ENCODE measurements at places on chromosomes 11 and 22. TPM values are rescaled to one million over a fixed set of nuclear protein-coding genes. Genes with fewer than 3 reads are reported as not detected.
A peak's percentile ranks its signal among the peaks of the same experiment; 100 is the strongest.

TIGD3 gene
- 0.24 TPM for total RNA-seq

GRCh38 chr22:43001271-43002201 is 13.4 kb downstream of the PACSIN2 start:
- peak; percentile 56 for DNase-seq

DNA sequence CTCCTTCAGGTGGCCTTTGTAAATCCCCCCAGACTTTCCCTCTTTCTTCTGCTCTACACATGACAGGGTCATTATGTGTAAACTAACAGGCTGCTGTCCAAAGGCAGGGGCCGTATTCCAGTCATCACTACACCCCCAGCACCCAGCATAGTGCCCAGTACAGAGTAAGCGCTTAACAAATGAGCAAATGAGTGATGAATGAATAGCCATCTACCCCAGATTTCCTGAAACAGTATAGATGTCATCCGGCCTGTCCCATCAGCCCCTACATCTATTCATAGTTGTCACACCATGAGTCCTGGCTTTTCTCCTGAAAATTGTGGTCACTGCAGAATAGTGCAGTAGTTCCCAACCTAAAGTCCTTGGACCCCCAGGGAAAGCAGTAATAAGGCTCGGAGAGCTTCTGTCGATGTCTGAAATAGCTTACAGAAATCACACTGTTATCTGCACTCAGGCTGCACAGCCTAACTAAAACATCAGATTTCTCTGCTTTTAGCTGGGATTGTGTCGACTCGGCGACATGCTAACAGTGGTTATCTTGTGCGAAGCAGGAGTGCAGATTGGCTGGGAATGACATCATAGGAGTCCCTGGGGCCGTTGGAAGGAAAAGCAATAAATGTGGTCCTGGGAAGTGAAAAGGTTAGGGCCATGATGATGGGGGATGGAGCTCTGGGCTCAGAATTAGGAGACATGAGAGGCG is 143.8 kb upstream of the NECTIN1 start:
- DNase-seq = no peak

DNA sequence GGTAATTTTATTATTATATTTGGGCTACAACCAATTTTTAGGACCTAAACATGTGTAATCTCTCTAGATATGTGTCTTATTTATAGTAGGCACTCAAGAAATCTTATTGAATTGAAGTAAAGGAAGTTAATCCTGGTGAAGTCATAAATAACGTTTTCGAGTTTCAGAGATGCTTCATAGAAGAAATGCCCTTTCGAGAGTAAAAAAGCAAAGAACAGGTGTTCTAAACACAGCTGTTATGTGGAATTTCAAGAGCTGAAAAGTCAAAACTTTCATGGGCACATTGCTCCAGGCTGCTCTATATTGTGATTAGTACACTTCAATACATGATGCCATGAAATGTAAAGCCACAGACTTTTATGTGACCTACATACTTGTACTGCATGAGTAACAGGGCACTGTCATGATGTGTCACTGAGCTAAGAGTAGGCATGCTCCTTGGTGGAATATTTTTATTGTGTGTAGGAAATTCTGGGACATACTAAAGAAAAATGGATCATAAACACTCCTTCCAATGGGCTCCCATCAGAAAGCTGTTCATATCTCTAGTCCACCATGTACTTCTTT is 7.2 kb upstream of the ELMOD1 start:
- DNase-seq = peak; percentile 25

GRCh38 chr11:56841210-56841810 is 92.8 kb upstream of the OR9G4 start:
- DNase-seq = peak; percentile 46

All from RPMI7951 (cell line).